Suppressor macrophage treated with lipopolysaccharide for 1 hour (primary cell): ENCODE measurements at places on chromosomes 3 and 15.

DNA sequence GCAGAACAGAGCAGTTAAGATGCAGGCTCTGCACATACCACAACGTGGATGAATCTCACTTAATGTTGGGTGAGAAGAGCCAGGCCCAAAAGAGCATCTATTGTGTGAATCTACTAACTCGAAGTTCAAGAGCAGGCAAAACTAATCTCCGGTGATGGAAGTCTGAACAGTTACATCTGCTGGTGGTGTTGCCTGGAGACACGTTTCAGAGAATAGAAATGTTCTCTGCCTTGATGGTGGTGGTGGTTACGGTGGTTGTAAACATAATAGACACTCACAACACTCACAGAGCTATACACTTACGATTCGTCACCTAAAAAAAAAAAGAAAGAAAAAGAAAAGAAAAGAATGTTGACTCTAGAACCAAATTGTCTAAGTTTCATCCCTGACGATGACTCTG lies 86.8 kb downstream of the LIPC start:
- no peak for DNase-seq

- DNase-seq: peak; percentile 40
Measured at GRCh38 chr3:141015481-141015880, 35.7 kb upstream of the SPSB4 start.

- DNase-seq: peak; percentile 44
Measured at GRCh38 chr3:185825639-185826481, 1.0 kb upstream of the IGF2BP2 start.

GRCh38 chr3:54853573-54854404 lies 74.1 kb downstream of the LRTM1 start:
- peak; percentile 47 for DNase-seq

DNA sequence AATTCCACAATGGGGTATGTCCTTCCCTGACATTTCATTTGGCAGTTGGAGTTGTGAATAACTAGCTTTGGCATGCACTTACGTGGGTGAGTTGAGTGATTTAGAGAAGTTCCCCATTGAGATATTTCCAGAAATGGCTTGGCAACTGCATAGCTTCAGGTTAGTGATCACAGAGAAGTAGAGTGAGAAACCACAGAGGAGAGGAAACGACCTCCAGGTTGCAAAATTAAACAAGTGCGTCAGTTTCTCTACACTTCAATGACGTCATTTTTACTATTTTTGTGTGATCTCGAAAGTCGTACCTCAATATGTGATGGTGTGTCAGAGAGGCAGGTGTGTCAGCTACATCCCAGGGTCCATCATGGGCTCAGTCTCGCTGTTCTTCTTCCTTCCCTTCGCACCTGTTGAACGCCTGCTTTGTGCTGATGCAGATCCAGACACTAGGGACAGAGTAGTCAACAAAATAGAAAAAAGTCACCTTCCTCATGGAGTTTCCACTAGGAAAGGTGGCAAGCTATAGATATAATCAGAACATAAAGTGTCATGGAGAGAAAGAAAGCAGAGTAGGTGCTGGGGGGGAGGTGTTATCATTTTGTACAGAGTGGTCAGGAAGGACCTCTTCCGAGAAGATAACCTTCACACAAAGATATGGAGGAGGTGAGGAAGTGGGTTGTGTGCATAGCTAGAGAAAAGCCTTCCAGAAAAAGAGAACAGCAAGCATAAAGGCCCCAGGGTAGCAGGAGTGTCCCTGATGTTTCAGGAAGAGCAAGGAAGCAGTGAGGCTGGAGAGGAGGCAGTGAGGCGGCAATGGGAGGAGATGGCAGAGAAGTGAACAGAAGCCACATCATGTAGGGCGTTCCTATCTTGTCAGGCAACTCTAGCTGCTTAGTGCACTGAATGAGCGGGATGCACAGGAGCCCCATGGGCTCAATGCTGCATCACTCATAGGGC lies 75.6 kb downstream of the MCTP2 start:
- peak; percentile 36 for DNase-seq

DNA sequence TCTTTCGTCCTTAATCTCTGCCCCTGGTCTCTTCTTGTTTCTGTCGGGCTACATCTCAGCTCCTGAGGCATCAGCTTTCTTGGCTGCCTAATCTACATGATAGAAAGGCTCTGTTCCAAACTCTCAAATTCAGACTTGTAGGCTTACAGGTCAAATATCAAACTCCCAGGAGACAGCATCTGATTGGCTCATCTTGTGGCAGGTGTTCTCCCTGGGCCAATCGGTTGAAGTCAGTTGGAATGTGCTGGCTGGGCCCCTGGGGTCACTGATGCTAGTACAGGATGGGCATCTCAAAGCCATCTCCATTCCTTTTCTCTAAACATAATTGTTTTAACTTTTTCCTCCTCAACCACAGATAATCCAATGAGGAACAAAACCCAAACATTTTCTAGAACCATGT lies 198.7 kb downstream of the CNTN3 start:
- DNase-seq: no peak

DNA sequence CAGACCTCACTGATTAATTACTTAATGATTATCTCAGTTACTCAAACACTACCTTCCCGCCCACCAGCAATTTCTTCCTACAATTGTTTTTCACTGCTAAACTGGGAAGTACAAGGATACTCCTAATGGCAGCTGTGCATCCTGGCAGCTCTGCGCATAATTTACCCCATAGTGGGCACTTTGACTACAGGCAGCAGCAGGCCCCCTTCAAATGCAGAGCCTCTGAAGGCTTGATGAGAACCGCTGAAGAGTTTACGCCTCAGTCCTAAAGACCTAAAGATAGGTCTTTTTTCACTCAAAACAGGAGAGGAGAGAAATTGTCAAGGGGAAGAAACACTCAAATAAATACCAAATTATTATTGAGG lies 10.7 kb downstream of the CCDC32 start:
- DNase-seq: no peak

DNA sequence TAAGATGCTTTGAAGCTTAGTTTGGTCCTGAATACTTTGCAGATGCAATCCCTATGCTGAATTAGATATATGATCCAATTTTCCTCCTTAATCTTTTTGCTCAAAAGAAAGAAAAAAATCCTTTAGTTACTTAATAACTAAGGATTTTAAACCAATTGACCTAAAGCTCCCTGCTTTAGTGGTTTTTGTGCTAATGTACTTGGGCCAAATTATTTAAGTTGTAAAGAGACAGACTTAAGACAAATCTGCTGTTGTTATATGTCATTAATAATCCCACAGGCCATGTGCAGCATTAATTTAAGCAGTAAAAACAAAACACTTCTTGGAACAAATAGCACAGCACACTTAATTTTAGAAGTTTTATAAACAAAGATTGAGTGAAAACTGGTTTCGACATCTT lies 776.1 kb upstream of the SEMA6D start:
- DNase-seq: no peak

DNA sequence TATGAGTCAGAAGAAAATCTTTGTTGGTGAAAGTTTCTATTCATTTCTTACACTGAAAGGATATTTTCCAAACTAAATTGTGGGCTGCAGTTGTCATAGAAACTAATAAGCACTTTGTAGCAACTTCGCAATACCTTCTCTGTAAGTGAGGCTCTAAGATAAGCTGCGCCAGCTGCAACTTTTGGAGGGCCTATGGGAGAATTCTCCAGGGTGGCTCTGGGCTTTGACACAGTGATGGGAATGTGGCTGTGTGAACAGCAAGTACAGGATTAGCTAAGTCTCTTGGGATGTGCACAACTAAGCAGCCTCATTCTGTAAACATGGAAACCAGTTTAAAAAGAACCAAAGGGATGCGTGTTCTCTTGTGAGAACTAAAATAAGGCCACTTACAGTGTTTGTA lies 124.6 kb upstream of the SGO1 start:
- no peak for DNase-seq

DNA sequence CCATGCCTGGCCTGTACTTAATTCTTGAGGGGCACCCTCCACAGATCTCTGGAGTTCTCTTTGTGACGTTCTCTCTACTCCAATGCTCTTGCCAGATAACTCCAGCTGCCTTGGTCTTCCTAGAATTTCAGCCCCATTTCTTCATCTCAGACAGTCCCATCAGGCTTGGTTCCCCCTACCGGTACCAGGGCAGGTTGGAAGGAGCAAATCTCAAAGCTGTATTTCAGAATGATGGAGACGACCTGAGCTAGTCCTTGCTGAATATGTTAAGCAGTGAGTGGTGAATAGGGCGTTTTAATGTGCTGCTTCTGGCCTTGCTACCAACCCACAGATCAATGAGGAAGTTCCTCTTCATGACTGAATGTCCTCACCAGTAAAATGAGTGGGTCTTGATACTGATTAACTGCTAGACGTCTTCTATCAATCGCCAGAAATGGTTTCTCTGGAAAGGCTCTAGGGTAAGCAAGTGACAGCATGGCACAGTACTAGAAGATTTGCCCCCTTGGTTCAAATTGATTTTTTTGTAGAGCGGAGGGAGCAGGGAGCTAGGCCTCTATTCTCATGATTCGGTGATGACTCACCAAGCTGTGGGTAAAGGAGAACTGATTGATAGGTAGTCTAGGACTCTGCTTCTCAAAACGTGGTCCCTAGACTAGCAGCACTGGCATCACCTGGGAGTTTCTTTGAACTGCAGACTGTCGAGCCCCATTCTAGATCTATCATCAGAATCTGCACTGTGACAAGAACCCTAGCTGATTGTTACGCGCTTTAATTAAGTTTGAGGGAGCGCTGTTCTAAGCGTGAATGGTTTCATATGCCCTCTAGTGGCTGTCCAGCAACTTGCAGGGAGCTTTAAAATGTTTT lies 67.8 kb downstream of the UBP1 start:
- DNase-seq: peak; percentile 65

- no peak for DNase-seq
Measured at GRCh38 chr3:17014709-17015108, 130.0 kb downstream of the PLCL2 start.
